ENCODE measurements at places on chromosomes 1 and 21. TPM values are rescaled to one million over a fixed set of nuclear protein-coding genes. Genes with fewer than 3 reads are reported as not detected.

DNA sequence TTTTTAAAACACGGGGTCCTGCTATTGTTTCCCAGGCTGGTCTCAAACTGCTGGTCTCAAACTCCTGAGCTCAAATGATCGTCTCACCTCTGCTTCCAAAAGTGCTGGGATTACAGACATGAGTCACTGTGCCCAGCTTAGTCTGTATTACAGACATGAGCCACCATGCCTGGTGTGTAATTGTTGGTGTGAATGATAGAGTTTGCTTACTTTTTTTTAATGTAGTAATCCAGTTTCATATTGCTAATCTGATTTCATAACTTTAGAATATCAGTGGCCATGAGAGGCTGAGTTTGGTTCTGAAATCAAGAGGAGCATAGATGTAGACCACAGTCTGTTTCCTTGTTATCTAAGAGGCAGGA lies 3.4 kb downstream of the EPB41 start:
- H3K27me3 ChIP-seq: no peaks in the 10 kb centered on the region
- DNase-seq: no peak
- peaks cover 44% of the 10 kb centered on the region for H3K4me1 ChIP-seq
- peak overlapping the region; percentile 12 for H3K4me3 ChIP-seq

Gene SPATA17
- total RNA-seq: not detected

- peaks cover 42% of the 10 kb centered on the region for H3K27me3 ChIP-seq
- H3K27ac ChIP-seq: no peak within 1 kb of the TSS
- DNase-seq: peak; percentile 59
- peak within 1 kb of the TSS; percentile 67 for H3K4me3 ChIP-seq
Measured at GRCh38 chr1:30908696-30909364, at the start of gene SDC3. TSS of gene SDC3 (minus strand) at chr1:30908758. CDS start at chr1:30908586, 172 bp downstream.

Gene CCDC185
- not detected for total RNA-seq

DNA sequence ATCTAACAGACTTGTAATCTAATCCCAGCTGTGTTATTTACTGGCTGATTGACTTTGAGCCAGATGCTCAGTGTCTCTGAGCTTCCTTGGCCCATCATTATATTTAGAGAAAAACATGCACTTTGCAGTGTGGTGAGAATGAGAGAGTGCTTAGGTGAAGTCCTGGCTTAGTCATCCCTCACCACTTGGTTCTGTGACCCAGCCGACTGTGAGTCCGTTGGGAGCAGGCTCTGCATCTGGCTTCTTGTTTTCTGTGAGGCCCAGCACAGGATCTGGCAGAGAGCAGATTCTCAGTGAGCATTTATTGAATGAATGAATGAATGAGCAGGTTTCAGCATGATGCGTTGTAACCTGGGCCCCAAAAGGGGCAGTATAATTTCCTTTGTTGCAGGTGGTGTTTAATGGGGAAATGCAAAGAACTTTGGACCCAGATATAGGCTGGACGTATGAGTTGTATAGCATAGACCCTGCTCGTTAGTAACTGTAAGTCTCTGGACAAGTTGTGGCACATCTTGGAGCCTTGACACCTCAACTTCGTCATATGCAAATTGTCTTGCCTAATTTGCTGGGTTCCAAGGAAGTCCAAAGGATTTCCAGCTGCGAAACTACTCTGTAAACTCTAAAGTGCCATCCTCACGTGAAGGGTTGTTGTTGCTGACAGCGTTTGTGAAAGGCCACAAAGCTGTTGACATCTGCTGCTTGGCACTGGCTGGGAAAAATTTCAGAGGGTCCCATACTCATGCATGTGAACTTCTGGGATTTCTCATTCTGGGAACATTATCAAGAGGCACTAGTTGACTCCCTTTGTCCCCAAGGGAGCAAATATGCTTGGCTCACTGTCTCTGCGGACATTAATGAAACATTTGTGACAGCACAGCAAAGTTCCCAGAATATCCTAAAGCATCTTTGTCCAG lies 138.8 kb upstream of the USP24 start:
- no peak overlapping the region for H3K27ac ChIP-seq
- no peaks in the 10 kb centered on the region for H3K36me3 ChIP-seq
- H3K27me3 ChIP-seq: peaks cover 17% of the 10 kb centered on the region
- H3K4me1 ChIP-seq: no peaks in the 10 kb centered on the region
- DNase-seq: no peak

DNA sequence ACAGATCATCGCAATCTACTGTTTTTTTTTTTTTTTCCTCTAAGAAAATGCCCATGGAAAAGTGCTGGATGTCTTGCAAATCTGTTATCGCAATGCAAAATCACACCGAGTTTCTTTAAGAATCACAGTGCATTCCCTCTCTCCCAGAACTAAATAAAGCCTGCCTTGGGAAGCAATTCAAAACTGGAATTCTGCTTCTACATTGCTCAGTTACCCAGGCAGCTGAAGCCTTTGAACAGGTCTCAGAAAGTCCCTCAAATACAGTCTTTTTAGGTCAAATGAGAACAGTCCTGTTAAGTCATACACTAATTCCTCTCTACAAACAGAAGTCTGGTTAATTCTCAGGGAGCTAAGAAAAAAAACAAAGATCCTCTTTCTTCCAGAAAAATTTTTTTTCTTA lies 46.3 kb downstream of the SLC30A10 start:
- peaks cover 39% of the 10 kb centered on the region for H3K27me3 ChIP-seq
- H3K4me3 ChIP-seq: no peak overlapping the region
- no peak overlapping the region for H3K27ac ChIP-seq
- H3K36me3 ChIP-seq: no peaks in the 10 kb centered on the region

GRCh38 chr1:57282411-57282810 lies 141.4 kb downstream of the DAB1 start:
- no peaks in the 10 kb centered on the region for H3K4me1 ChIP-seq
- DNase-seq: no peak
- no peak overlapping the region for H3K4me3 ChIP-seq
- H3K27me3 ChIP-seq: peaks cover 8% of the 10 kb centered on the region
- H3K27ac ChIP-seq: no peak overlapping the region

DNA sequence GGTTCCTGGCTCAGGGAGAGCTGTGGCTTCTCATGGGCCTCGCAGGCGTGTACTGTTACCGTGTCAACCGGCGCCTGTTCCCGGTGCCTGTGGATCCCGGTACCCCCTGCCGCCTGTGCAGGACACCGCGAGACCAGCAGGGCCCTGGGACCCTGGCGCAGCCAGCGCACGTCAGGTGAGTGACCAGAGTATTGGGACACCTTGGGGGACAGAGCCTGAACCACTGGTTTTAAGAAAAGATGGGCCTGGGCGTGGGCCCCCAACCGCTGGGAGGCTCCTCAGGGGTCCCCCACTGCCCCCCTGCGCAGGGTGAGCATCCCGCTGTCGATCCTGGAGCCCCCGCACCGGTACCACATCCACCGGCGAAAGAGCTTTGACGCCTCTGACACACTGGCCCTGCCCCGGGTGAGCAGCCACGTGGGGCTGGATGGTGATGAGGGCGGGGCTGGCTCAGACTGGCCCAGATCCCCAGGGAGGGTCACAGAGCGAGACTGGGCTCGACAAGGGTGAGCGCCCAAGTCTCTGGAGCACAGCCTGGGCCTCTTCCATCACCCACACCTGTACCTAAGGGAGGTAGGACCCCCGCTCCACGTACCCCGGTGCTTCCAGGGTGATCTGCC lies 10.5 kb downstream of the MIIP start:
- peaks cover 13% of the 10 kb centered on the region for H3K36me3 ChIP-seq
- no peaks in the 10 kb centered on the region for H3K27me3 ChIP-seq
- no peaks in the 10 kb centered on the region for H3K4me1 ChIP-seq
- no peak overlapping the region for H3K27ac ChIP-seq
- DNase-seq: no peak

Gene DMRTA2
- 1.1 TPM for total RNA-seq

GRCh38 chr1:236281198-236281653 lies 532 bp downstream of the ERO1B start:
- DNase-seq: peak; percentile 70
- peaks cover 7% of the 10 kb centered on the region for H3K27me3 ChIP-seq
- H3K4me3 ChIP-seq: peak overlapping the region; percentile 85
- peak overlapping the region; percentile 80 for H3K27ac ChIP-seq

- no peak overlapping the region for H3K27ac ChIP-seq
- no peaks in the 10 kb centered on the region for H3K4me1 ChIP-seq
- H3K27me3 ChIP-seq: no peaks in the 10 kb centered on the region
- DNase-seq: no peak
- H3K36me3 ChIP-seq: no peaks in the 10 kb centered on the region
- H3K4me3 ChIP-seq: no peak overlapping the region
Measured at GRCh38 chr1:87428367-87428766, 99.7 kb downstream of the LMO4 start.

- H3K27me3 ChIP-seq: no peaks in the 10 kb centered on the region
- no peaks in the 10 kb centered on the region for H3K36me3 ChIP-seq
- H3K27ac ChIP-seq: no peak overlapping the region
- peaks cover 7% of the 10 kb centered on the region for H3K4me1 ChIP-seq
Measured at GRCh38 chr1:228353601-228354371, 52.8 kb downstream of the TRIM11 start.

Gene TMEM269
- 0.55 TPM for total RNA-seq

Gene RYR2
- not detected for total RNA-seq

Gene CD5L
- not detected for total RNA-seq

GRCh38 chr1:154418062-154418921 lies 13.1 kb downstream of the IL6R start:
- H3K36me3 ChIP-seq: no peaks in the 10 kb centered on the region
- no peak overlapping the region for H3K4me3 ChIP-seq
- peaks cover 5% of the 10 kb centered on the region for H3K27me3 ChIP-seq
- DNase-seq: no peak
- H3K27ac ChIP-seq: peak overlapping the region; percentile 8

DNA sequence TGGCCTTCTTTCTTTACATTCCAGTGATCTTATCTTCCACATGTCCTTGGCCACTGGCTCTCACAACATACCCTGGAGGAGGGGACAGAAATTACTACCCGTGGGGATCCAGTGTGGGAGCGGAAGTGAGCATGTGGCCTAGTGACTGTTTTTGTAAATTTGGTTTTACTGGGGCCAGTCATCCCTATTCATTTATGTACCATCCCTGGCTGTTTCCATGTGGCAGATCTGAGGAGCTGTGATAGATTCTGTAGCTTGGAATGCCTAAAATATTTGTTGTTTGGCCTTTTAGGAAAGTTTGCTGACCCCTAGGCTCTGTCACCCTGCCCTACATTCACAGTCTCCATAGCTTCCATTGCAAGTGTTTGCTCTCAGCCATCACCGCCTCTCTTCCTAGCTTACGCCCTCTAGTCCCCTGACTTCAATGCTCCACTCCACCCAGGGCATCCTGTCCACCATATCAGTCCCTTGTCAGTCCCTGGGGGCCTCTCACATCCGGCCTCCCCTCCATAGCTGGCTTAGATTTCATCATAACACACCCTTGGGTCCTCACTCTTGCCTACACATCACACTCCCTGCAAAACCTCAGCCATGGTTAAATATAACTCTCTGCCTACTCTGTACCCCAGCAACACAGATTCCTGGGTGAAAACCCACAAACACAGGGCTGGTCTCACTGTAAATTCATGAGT lies 25.8 kb downstream of the DHCR24 start:
- peak; percentile 87 for DNase-seq
- H3K27me3 ChIP-seq: no peaks in the 10 kb centered on the region
- peak overlapping the region; percentile 72 for H3K4me3 ChIP-seq
- peak overlapping the region; percentile 82 for H3K27ac ChIP-seq
- H3K36me3 ChIP-seq: peaks cover 35% of the 10 kb centered on the region

Gene GPR161
- total RNA-seq: 0.42 TPM

Gene CRNN
- total RNA-seq: not detected

DNA sequence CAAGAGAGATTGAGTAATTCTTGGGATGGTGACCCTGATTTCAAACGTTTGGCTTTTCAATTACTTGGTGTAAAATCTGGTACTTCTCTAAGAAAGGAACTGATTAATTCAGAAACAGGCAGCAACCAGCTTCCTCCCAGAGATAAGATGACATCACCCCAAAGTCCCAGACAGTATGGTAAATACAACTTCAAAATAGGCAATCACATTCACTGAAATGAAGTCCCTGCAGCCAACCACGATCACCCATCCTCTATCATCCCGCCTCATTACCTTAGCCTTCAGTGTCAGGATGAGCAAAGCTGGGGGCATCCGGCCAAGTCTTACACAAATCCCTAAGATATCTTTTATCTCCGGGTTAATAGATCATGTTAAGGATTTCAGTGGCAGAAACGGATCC lies 26.4 kb upstream of the RUNX1 start:
- no peak for DNase-seq
- peaks cover 2% of the 10 kb centered on the region for H3K27me3 ChIP-seq
- peaks cover 19% of the 10 kb centered on the region for H3K4me1 ChIP-seq
- H3K27ac ChIP-seq: peak overlapping the region; percentile 47
- peaks cover 7% of the 10 kb centered on the region for H3K36me3 ChIP-seq
- no peak overlapping the region for H3K4me3 ChIP-seq

DNA sequence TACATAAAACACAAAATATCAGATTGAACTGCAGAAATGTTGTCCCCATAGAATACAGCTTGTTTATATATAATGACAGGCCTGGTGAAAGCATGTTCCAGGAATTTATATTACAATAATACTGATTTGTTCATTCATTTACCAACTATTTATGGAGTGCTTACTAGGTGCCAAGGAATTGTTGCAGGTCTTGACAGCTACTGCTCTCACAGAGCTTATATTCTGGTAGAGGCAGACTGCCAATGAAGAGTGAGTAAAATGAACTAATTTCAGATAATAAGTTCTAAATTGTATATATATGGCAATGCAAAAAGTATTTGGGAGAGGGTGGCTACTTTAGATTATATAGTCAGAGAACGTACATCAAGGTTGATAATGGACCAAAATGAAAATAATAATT lies 152.0 kb downstream of the COQ8A start:
- no peak overlapping the region for H3K4me3 ChIP-seq
- no peaks in the 10 kb centered on the region for H3K4me1 ChIP-seq
- peaks cover 2% of the 10 kb centered on the region for H3K36me3 ChIP-seq
- no peak for DNase-seq
- H3K27me3 ChIP-seq: no peaks in the 10 kb centered on the region
- no peak overlapping the region for H3K27ac ChIP-seq

Gene AK5
- total RNA-seq: 1.2 TPM

- no peaks in the 10 kb centered on the region for H3K36me3 ChIP-seq
- H3K27ac ChIP-seq: no peak overlapping the region
- H3K27me3 ChIP-seq: no peaks in the 10 kb centered on the region
Measured at GRCh38 chr1:201327687-201328240, 44.5 kb downstream of the PKP1 start.

DNA sequence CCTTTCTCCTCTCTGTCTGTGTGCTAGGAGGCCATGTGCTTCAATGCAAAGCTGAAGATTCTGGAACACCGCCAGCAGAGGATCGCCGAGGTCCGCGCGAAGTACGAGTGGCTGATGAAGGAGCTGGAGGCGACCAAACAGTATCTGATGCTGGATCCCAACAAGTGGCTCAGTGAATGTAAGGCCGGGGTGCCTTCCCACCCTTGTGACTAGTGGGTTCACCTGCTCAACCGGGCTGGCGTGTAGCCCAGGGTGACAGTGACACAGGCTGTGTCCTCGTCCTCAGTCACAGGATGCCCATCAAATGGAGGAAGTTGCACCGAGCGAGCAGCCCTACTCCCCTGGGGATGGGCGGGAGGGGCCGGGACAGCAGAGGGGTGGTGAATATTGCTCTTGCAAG lies 544.1 kb downstream of the KIF26B start:
- H3K27ac ChIP-seq: no peak overlapping the region
- H3K4me3 ChIP-seq: no peak overlapping the region

Gene SLC9C2
- total RNA-seq: not detected

- peaks cover 24% of the 10 kb centered on the region for H3K27me3 ChIP-seq
- no peak overlapping the region for H3K4me3 ChIP-seq
- H3K36me3 ChIP-seq: no peaks in the 10 kb centered on the region
- no peak for DNase-seq
- no peak overlapping the region for H3K27ac ChIP-seq
- H3K4me1 ChIP-seq: peaks cover 8% of the 10 kb centered on the region
Measured at GRCh38 chr1:228062085-228062791, 20.3 kb upstream of the ARF1 start.

- H3K27ac ChIP-seq: no peak overlapping the region
- DNase-seq: no peak
- H3K27me3 ChIP-seq: peaks cover 17% of the 10 kb centered on the region
Measured at GRCh38 chr1:206029484-206029883, 5.8 kb upstream of the CTSE start.
